Stimulated activated CD8-positive, alpha-beta memory T cell treated with anti-CD3 and anti-CD28 coated beads, Interleukin-7, amount 100 ng/mL, for 48 hours (primary cell): ENCODE measurements at places on chromosomes 12 and 14.

DNA sequence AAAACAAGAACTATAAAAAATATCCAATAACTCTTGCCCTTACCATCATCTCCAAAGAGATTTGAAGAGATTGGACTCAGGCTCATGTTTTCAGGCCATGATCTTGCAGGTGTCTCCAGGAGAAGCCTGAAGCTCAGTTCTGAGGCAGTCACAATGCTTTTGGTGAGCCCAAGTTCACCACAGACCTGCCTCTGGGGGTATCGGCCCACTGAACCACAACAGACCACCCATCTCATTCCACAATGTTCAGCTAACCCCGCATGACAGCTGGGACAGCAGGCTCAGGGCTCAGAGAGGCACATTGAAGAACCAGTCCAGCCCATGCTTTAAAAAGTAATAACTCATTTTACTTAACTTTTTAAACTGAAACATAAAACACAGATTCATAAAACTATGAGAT lies 28.3 kb upstream of the APOLD1 start:
- no peak for DNase-seq

GRCh38 chr14:76755610-76756370 lies 5.5 kb upstream of the VASH1 start:
- no peak for DNase-seq

GRCh38 chr12:111430433-111431353 lies 25.0 kb downstream of the SH2B3 start:
- DNase-seq: no peak

DNA sequence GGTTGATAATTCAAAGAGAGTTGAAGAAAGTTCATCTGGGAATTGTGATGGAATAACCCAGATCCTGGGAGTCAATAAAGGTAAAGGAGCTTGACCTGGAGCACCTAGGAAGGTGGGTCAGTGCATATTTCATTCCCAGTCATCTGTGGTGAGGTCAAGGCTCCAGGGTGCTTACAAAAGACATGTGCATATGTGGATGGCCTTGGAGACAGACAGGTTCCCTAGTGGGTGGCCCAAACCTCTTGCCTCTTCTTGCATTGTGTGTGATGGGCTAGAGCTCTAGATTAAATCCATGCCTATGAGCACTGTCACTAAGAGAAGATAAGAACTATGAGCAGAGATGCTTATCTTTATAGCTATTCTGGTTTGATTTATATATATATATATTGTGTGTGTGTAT lies 75.5 kb upstream of the CISTR start:
- no peak for DNase-seq

- DNase-seq: no peak
Observed at GRCh38 chr14:106874350-106874749, 1348.0 kb downstream of the TMEM121 start.

DNA sequence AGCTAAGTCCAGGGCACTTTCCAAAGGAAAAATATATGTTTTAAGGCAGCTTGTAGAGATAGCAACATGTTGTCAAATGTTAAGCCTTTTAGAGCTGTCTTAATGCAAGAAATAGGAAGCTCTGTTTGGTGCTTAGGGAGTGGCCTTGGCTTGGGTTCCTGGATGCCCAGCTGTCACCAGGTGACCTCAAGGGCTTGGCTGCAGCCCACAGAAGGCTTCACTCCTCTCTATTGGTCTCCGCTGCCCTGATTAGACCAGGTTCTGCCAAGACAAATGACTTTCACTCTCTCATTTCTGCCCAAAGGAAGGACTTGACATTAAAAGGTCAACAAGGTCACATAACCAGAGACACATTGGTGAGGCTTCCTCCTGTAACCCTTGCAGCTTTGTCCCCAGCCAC lies 76.8 kb downstream of the WSCD2 start:
- DNase-seq: no peak

- DNase-seq: no peak
Observed at GRCh38 chr12:17810399-17810798, 279.6 kb downstream of the RERGL start.

DNA sequence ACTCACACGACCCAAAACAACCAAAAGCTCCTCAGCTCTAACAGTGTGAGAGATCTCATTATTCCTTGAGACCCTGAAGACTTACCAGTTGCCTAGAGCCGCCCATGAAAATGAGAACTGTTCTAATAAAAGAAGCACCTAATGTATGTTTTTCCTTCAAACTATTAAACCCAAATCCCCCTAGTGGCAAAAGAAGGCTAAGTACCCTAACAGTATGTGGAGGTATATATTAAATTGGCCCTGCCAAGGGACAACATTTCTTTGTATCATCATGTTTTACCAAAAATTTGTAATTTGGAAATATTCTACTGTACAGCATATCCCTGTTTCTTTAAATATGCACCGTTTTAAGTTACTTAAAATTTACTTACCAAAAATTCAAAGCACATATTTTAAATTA lies 38.0 kb upstream of the PPFIA2 start:
- no peak for DNase-seq

DNA sequence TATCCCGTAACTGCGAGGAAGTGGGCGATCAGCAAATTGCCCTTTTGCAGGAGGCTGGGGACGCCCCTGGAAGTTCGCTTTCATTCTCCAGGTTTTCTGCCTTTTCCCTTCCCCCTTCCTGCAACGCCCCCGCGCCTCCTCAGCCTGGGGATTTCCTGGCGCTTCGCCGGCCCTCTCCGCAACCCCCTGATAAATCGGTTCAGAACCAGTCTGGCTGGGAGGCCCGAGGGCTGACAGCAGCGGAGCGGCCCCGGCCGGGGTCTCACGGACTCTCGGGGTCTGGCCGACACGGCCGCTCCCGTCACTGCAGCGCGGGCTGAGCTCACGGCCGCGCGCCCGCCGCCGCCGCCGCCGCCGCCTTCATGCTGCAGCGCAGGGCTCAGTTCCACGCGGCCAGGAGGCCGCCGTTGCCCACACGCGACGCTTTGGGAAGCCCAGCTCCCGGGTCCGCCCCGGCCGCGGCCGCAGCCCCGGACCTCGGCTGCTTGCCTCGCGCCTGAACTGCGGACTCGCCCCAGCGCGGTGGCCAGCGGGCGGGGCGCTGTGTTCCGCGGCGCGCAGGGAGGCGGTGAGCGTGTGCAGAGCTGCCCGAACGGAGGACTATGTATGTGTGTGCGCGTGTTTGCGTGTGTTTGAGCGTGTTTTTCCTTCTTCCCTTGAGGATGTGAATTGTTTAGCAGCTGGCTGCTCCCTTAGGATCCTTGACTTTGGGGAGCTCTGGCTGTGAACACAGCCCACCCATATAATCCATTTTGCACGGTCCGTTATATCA lies at the start of gene LRFN5:
LRFN5 (plus strand) TSS at position 345 of the 772 bp plus-strand sequence.
- no peak for DNase-seq

GRCh38 chr12:95037906-95038305 lies 34.4 kb upstream of the NDUFA12 start:
- no peak for DNase-seq

DNA sequence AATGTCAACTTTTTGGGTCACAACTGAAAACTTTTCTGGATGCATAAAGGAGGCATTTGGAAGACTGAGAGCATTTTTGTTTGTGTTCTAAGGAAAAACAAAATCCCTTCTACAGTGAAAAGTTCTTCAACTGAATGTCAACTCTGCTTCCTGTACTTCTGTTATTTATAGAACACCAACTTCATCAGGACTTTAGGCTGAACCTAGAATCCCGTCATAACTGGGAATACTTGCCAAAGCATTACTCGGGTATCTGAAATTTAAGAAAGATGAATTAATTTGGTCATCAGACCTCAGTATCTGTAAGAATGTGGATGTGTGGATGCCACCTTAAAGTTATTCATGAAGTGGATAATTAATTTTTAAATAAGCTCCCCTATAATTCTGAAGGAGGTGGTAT lies 73.2 kb downstream of the FERMT2 start:
- no peak for DNase-seq

GRCh38 chr12:34306133-34306830 lies 284.0 kb downstream of the ALG10 start:
- no peak for DNase-seq

- no peak for DNase-seq
Observed at GRCh38 chr14:54085841-54086240, 129.2 kb upstream of the BMP4 start.

GRCh38 chr14:104395276-104395675 lies 184.3 kb upstream of the C14orf180 start:
- DNase-seq: no peak

- DNase-seq: no peak
Observed at GRCh38 chr12:52086366-52086765, 6.9 kb downstream of the SMIM41 start.

DNA sequence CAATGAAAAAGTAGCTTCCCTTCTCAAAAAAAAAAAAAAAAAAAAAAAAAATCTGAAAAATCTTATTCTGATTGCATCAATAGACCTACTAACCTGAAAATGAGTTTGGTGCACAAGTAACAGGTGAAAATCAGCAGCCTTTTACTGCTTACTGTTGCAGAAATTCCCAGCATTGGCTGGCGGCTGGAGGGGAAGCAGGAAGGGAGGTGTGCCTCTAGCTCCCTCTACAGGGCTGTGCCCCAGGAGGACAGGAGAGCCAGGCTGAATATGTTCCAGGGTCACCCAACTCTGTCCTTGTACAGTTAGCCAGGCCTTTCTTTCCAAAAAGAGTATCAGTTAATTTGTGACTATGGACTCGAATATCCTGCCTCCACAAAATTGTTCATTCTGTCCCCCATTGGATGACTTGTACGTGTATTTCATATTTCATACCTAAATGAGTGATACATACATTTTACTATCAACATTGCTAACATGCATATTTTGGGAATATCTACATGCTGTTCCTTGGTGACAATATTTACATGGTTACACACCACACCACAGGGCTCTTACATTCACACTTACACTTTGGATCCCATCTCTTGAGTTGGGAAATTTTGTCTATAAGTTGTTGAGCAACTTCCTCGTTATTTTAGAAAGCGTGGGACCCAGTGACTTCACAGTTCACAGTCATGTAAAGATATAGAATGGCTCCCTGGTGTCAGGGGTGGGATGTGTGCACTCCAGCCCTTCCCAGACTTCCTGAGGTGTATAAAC lies 124.8 kb downstream of the SAMD4A start:
- no peak for DNase-seq

DNA sequence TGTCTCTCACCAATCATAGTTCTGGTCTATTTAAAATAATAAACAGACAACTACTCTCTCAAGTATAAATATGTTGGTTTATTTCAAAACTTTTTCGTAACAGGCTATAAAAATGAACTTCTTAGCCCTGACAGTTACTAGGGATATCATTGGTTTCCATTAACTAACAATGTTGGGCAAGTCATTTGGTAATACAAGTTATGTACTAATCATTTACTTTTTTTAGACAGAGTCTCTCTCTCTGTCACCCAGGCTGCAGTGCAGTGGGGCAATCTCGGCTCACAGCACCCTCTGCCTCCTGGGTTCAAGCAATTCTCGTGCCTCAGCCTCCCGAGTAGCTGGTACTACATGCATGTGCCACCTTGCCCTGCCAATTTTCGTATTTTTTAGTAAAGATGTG lies 14.6 kb upstream of the KANSL2 start:
- DNase-seq: no peak

DNA sequence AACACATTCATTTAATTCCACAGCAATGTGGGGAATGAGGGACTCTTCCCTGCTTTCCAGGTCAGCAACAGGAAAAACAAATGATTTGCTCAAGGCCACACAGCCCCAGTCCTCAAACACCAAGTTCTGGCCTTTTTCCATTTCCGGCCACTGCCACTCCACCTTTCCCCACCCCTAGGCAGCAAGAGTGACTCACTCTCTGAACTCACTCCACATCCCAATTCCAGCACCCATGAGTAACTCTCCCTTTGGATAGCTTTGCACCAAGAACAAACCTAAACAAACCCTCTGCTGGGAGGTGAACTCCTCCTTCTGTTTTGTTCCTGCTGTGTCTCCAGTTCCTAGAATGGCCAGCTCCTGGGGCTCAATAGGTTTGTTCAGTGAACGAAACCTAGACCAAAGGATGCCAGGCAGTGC lies 30.4 kb upstream of the PLEKHG6 start:
- no peak for DNase-seq

GRCh38 chr12:11718768-11719253 lies 69.3 kb downstream of the ETV6 start:
- no peak for DNase-seq

DNA sequence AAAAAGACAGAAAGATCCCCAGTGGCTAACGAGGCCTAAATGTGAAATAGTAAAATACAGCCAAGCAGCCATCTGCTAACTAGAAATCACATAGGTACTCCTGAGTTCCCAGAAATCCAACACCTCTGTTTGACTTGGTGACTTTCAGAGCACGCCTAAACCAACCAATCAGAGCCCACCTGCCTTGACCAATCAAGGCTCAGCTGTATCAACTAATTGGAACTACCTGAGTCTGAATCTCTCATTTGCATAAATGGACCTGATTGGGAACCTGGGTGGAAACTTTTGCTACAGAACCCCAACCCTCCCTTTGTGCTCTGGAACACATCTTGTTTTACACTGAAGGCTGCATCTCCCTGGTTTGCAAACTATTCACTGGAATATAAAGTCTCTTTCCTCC lies 5.1 kb upstream of the TCL1B start:
- no peak for DNase-seq

- DNase-seq: no peak
Observed at GRCh38 chr12:10372559-10372958, 17.3 kb downstream of the KLRK1 start.

DNA sequence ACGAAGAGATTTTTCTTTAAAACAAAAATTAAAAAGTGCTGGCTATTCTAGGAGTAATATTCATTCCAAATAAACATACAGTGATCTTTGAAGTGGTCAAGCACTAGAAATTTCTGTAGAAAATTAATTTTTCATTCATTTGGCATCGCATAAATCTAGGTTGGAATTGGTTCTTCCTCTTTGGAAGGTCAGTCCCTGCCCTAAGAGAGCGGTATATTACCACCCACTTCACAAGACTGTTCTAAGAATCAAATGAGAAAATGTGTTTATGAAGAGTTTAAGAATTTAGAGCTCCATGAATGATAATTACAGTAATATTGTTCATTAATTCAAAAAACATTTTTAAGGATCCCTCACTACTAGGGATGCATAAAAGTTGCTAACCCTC lies 444 bp upstream of the GEMIN2 start:
- DNase-seq: no peak

- no peak for DNase-seq
Observed at GRCh38 chr12:95574799-95575452, 23.6 kb upstream of the USP44 start.

DNA sequence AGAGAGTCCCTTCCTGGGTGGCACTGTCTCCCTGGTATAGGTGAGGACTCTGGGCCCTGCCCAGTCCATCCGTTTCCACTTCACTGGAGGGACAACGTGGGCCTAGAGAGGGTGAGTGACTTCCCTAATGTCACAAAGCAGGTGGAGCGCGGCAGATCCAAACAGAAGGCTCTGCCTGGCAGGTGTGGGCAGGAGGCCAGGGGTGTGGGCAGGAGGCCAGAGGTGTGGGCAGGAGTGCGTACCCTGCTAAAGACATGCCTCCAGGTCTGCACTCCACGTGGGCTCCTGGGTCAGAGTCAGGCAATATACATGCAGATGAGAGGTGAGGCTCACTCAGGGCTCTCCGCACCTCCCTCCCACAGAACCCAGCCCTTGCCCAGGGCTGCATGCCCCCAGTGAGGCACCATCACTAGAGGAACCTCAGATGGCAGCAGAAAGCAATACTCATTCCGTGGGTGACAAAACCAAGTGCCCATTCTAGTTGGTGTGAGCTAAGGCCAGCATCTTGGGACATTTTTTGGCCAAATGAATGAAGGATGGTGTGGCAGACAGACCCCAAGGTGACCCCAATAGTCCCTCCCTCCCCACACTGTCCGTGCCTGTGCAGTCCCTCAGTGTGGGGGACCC lies 271.6 kb upstream of the RTL1 start:
- DNase-seq: no peak
